ENCODE measurements at places on chromosomes 13 and 19.

- DNase-seq: no peak
Observed at GRCh38 chr19:41637484-41637883, 10.6 kb upstream of the CEACAM4 start.

GRCh38 chr13:113110852-113111315 is 5.3 kb downstream of the F7 start:
- DNase-seq: no peak

DNA sequence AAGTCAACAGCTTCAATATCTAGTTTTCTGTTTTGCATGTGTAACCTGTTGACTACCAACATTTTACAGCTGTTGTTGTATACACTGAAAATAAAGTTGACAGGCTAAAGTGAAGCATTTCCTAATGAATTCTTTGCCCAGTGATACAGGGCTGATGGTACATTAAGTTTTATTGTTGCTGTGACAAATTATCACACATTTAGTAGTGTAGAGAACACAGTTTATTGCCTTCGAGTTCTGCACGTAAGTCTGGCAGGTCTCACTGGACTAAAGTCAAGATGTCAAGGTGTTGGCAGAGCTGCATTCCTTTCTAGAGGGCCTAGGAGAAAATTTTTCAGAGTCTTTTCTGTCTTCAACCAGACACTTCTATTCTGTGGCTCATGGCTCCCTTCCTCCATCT is 184.2 kb downstream of the SLITRK6 start:
- no peak for DNase-seq

DNA sequence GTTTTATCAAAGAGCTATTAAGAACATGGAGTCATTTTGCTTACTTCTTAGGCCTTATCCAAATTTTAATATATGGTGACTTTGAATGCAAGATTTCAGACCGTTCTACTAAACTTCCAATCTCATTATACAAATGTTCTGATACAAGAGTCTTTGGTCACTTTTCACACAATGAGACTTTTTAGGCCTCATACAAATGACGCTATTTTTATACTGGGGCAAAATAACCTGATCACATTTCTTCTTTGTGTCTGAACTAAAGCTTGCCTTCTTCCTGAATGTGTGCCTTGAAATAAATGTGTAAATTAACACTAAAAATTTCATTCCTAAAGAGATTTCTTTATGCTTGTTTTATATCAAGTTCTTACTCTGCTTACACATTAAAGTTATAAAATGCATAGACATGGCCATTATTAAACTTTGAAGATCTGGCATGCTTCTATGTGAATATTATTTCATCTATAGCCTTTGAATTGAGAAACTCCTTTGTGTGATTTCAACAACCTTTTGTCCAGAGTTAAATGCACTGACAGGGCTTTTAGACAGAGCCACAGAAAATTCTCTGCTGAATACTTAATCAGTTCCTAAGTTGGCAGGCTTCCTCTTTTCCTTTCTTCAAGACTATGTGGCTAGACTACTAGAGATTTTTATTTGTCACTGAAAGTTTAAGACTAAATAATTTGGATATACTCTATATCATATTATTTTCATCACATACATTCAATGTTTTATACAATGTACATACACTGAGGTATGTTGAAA is 86.1 kb downstream of the EDNRB start:
- DNase-seq: no peak

GRCh38 chr19:49781394-49781793 is 14.6 kb downstream of the AP2A1 start:
- no peak for DNase-seq

- no peak for DNase-seq
Observed at GRCh38 chr13:20728579-20729311, 25.2 kb downstream of the IL17D start.

- no peak for DNase-seq
Observed at GRCh38 chr19:49848938-49849337, 2.0 kb upstream of the PTOV1 start.

DNA sequence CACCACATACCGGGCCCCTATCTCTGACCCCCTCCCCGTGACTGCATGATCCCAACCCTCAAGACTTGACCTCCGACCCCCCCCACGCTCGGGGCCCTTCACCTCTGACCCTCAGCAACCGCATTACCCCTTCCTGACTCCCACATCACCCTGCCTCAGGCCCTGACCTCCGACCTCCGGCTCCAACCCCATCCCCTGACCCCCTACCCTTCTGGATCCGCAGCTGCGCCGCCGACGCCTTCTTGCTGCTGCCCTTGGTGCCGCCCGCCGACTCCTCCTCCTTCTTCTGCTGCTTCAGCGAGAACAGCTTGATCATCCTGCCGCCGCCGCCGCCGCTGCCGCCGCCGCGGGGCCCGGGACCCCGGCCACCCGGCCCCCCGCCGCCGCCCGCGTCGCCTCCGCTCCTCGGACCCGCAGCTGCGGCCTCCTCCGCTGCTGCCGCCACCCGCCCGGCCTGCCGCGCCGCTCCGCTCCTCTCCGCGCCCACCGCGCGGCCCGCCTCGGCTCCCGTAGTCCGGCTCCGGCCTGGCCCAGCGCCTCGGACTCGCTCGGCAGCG is at the start of gene UBE2M:
Gene UBE2M (minus strand): TSS at position 546 of the 557 bp plus-strand sequence. CDS start 230 bp downstream, at position 316.
- DNase-seq: peak; percentile 81

DNA sequence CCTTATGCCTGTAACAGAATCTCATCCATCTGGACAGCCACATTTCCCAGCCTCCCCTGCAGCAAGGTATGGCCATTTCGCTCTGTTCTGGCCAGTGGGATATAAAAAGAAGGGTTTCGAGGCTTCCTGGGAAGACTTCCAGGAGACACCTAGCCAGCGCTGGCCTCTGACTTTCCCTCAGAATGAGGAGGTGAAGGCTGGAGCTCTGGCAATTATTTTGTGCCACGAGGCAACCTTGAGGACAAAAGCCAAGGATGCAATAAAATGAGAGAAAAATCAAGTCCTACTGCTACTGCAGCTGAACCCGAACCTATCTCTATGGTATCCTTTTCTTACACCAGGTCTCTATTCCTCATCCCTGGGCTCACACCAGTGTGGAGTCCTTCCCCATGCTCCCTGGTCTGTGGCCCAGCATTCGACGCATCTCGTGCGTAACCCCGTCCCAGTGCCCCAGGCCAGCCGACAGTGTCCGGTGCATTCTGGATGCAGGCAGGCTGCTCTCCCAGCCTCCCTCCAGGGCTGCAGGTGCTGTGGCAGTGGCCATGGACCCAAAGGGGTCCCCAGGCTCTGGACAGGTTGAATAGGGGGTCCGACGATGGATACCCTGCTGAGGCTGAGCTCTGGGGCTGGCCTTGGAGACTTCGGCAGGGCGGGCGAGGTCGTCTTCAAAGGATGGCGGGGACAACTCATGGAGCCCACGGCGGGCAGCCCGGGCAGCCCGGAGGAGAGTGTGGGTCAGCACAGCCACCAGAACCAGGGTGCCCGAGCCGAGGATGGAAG is 12.2 kb downstream of the TMEM221 start:
- DNase-seq: no peak

- DNase-seq: no peak
Observed at GRCh38 chr13:99217461-99218110, 16.9 kb downstream of the UBAC2 start.

- DNase-seq: peak; percentile 71
Observed at GRCh38 chr19:38729653-38730469, 14.4 kb downstream of the CAPN12 start.

GRCh38 chr19:57850553-57851017 is 926 bp downstream of the ZNF587 start:
- no peak for DNase-seq

DNA sequence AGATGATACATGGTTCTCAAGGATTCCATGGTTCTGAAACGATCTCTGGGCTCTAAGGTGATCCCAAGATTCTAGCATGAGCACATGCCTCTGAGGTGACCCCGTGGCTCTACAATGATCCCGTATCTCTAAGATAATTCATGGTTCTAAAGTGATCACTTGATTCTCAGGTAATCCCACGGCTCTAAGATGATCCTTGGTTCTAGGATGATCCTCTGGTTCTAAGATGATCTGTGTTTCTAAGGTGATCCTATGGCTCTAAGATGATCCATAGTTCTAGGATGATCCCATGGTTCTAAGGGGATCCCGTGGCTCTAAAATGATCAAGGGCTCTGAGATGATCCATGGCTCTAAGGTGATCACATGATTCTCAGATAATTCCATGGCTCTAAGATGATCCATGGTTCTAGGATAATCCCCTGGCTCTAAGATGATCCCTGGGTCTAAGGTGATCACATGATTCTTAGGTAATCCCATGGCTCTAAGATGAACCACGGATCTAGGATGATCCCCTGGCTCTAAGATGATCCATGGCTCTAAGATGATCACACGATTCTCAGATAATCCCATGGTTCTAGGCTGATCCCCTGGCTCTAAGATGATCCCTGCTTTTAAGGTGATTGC is 21.3 kb downstream of the NUMBL start:
- DNase-seq: no peak

DNA sequence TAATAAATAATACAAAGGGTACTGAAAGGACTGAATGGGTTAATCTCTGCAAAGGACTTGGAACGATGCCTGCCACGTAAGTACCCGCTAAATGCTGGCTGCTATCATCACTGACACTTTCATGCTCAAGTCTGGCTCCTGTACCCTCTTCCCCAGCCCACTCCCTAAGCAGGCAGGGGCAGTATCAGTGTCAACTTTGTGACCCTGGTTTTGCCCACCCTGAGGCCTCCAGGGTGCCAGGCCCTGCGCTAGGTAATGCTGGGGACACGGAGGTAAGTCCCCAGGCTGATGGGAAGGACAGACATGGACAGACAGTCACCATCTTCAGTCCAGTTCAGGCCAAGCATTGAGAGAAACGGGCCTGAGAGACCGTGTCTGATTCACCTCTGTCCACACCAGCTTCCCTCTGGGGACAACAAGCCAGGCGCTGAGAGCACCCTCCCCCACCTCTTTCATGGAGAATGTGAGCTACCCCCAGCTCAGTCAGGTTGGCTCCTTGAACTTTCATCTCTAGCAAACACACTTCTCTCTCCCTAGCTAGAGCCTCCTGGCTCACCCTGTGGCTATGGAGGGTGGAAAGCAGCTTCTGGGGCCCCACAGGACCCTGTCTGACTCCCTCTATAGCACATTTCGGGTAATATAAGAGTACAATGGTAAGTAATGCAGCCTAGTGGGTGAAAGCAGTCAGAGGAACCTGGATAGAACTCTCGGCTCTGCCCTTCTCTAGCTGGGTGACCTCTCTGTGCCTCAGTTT is 800 bp downstream of the ETFB start:
- no peak for DNase-seq
